CD4-positive, alpha-beta memory T cell (primary cell): ENCODE measurements at places on chromosomes 13 and 19.

DNA sequence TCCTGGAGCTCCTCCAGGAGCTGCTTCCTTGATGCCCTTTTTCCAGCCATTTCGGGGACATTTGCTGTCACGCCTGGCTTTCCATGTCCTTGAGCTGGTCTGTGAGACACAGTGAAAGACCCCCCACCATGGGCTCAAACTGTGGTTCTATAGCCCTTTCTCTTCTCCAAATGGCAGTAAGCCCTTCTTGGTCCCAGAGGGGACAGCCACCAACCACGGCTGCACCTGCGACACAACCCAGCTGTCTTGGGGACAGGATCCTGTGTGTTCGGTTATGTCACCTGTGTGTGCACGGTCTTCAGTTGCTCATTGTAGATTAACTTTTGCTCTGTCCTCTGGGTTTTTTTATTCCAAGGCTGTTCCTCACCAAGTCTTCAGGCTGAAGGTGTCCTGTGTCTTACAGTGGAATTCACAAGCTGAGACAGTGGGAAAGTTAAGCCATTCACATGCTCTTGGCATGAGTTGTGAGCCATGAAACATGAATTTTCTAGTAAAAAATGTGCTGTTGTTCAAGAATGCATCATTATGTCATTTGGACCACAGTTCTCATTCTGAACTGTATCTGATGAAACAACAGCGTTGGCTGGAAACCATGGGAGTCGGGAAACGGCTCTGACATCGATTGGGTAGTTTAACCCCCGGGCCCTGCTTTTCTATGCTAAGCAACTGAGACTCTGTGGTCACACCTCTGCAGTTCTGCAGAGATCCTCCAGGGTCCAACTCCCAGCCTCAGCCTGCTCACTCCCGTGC lies 129.5 kb upstream of the MCF2L start:
- DNase-seq = no peak

GRCh38 chr13:114073881-114074612 lies 58.4 kb downstream of the RASA3 start:
- no peak for DNase-seq

DNA sequence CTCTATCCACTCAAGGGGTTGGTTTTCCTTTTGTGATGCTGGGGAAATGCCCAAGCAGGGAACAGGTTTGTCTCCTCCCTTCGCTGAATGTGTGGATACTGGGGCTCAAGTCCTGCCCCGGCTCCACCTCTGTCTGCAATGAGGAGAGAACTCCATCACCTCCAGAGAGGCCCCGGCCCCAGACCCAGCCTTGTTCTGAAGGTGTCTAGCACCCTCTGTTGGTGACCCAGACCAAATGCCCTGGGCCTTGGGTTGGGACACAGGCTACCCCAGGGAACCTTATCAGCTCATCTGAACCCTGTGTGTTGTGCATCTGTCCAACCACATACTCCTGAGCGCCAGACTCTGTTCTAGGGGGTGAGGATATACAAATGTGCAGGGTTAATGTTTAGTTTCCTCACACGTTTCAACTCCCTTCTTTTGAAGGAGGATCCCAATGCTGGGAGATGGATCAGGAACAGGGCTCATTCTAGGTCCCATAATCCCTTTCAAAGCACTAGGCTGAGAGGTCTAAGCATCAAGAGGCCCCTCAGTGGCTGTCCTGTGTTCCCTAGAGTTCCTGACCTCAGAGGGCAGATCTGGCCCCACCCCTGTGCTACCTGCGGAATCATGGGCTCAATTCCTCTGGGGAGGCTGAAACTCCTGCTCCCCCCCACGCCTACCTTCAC lies 112.5 kb upstream of the SLC7A1 start:
- peak; percentile 26 for DNase-seq

DNA sequence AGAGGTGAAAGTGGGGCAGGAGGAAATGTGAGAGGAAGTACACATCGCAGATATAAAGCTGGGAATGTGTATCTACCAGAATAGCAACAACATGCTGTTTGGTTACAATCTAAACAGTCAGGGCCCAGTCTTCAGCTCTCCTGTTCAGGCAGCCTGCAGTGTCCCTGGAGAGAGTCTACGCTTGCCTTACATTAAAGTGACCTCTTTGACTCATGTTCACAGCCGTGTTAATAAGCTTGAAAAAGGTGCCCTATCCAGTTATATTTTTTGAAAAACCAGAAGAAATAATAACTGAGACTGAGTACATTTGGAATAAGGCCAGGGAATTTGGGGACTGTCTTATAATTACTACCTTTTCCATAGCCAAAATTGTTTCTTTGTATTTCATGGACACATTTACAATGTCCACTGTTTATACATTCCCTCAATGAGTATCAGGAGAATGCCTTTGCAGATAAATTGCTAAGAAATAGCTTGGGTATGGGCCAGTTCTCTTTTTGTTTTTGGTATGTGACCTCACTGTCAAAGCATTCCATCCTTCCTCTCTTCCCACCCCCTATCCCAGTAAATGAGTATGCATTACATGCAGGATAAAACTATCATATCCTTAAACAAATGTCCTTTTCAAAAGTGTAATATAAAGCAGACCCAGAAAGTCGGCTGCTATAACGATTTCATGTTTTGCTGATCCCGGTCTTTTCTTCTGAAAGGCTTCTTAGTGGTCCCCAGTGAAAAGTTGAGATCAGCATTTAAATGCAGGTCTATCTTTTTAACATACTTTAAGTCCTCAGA lies 82.6 kb downstream of the PCDH9 start:
- no peak for DNase-seq

DNA sequence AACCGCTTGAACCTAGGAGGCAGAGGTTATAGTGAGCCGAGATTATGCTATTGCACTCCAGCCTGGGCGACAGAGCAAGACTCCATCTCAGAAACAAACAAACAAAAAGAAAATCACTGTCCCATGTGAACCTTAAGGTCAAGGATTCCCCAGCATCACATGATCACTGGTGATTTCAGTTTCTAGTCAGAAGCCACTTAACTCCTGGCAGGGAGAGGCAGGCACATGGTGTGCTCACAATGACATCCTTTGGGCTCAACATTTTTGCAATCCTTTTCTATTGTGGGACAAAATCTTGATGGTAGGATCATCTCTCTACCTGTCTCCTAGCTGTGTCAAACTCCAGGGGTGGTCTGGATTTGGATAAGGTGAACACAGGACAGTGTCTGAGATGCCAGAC lies 12.1 kb downstream of the AKAP8 start:
- no peak for DNase-seq

- no peak for DNase-seq
Measured at GRCh38 chr13:35694031-35694430, 217.5 kb upstream of the MAB21L1 start.

DNA sequence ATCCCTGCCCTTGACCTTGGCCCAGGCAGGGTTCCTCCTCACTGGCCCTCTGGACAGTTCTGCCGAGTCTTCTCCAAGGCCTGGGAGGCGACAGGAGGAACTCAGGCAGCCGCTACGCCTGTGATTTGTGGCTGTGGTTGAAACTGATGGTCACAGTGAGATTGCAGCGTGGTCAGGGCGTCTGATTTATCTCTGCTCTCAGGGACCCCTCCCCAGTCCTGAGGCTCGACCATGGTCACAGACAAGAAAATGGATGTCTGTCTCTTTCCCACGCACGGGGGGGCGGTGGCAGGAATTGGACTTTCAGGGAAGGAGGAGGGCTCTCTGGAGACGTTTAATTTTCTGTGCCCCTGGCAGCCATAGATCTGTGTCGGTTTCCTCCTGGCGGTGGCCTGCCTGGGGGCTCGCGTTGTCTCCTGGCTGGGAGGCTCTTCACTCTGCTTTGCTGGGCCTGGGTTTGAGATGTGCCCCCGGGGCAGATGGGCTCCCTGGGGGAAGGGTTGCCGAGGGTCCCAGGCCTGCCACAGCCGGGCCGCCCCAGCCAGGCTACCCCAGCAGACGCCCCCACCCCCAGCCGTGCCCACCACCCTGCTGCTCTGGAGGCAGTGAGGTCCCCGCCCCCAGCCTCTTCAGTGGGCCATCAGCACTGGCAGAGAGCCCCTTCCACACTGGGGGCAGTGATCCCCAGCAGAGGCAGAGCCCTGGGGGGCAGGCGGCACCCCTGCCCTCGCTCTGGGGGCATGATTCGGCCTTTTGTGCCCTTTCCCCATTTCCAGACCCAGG lies 167.4 kb downstream of the KDM4B start:
- DNase-seq = no peak
